Activated CD4-positive, alpha-beta T cell treated with anti-CD3 and anti-CD28 coated beads, Interleukin-2, amount 50 U/mL, for 24 hours (primary cell): ENCODE measurements at places on chromosomes 5 and 9.

DNA sequence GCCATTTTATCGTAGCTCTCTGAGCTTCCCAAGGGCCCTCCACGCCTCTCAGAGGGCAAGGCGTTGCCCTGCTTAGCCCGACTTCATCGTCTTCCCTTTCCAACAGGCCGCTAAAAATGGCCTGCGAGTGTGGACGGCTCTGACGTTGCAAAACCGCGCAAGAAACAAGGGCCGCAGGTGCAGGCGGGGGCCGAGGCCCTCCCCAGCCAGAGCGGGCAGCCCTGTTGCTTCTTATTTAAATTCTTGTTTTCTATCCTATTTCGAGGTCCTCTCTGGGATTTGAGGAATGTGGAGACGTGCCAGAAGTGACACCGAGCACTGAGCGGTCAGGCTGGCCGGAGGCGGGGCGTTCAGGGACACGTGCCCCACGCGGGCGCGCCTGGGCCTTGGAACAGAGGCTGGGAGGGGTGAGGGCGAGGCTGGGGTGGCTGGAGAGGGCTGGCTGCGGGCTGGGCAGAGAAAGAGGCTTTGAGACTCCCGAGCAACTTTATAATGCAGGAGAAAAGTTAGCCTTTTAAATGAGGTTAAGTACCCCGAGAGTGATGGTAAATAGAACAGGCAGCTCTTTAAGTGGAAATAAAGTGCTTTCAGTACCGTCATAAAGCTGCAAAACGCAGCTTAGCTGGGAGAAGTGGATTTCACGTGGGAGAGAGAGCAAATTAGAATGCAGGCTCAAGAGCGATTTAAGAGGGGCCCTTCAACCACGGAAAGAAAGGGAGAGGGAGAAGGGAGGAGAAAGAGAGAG is 243.6 kb downstream of the AUH start:
- no peak for DNase-seq

DNA sequence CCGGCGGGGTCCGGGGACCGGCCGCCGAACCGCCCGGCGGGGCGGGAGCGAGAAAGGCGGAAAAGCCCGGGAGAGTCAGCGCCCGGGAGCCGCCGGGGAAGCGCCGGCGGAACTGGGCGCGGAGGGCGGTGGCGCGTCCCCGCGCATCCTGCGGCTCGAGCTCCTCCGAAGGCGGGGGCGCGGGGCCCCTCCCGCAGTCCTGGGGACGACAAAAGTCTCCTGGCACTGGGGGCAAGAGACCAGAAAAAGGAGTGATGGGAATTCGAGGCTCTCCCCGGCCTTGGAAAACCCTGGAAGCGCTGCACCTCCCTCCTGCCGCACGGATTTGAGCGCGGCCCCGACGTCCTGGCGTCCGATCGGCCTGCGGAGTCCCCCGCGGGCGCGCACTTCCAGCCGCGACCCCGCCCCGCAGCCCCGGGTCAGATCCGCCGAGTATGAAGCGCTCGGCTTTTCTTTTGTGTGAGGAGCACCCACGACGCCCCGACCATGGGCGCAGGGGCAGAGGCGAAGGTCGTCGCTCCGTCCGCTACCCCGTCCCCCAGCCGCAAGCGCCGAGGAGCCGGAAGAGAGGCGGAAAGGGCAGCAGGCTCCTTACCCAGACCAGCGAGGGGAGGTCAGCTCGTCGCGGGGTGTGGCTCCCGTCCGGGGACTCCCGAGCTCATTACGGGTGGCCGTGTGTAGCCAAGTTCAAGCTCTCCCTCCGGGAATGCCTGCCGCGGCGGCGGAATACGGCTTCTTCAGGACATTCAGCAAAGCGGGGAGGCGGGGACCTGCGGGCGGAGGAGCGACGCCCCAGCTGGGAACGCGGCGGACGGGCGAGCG is at the start of gene EPB41L4A:
Gene EPB41L4A, minus strand, starts transcription at position 114 of the 822 bp plus-strand sequence. CDS start 238 bp downstream, outside the sequence.
- DNase-seq = no peak

DNA sequence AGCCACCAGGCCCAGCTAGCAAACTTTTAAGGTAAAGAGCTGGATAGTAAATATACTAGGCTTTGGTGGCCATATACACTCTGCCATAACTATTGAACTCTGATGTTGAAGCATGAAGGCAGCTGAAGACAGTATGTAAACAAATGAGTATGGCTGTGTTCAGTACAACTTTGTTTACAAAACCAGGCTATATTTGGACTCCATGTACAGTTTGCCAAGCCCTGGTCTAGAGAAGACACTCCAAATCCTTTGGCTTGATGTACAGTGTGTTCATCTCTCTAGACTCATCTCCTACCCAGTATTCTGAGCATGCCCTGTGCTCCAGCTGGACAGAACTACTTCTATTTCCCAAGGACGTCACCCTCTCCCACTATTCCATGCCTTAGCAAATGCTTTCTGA is 54.3 kb upstream of the MEGF10 start:
- no peak for DNase-seq

GRCh38 chr5:58922461-58923171 is 339.7 kb downstream of the RAB3C start:
- no peak for DNase-seq
